IPS DF 19.7 (cell line): ENCODE measurements at places on chromosomes 16 and 17.

- DNase-seq: no peak
Observed at GRCh38 chr16:78122774-78123315, 23.4 kb downstream of the WWOX start.

DNA sequence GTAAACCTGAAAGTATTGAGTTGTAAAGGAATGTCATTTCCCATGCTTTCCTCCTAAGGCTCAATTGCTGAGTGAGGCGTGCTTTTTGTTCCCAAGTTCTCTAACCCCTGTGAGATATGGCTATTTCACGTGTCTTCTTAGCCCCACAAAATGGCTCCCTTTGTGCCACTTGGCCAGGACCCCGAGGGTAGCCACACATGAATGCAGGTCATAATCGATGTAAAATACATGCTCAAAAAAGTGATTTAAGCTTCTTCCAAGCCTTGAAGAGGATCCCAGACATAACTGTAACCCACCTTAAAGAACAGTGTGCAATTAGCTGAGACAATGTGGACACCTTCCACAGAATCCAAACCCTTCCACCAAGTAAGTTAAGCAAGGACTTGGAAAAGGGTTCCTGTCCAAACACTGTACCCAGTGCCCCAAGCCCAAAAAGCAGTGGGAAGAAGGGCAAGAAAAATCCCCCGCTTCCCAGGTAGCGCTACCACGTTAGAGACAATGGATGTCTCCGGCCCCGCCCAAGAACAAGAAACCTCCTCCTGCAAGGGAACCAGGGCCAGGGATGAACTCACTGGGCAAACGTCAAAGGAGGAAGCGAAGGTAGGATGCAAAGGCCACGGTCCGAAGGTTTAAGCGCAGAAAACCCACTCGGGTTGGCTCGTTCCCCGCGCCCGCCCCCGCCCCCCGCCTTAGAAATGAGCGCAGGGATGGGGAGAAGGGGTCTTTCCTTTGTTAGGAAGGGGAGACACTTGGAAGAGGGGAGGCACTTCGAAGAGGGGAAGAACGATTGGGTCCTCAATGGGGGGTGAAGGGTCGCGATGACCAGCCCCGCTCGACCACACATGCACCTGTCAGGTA lies 1.2 kb downstream of the JPT1 start:
- DNase-seq: no peak

DNA sequence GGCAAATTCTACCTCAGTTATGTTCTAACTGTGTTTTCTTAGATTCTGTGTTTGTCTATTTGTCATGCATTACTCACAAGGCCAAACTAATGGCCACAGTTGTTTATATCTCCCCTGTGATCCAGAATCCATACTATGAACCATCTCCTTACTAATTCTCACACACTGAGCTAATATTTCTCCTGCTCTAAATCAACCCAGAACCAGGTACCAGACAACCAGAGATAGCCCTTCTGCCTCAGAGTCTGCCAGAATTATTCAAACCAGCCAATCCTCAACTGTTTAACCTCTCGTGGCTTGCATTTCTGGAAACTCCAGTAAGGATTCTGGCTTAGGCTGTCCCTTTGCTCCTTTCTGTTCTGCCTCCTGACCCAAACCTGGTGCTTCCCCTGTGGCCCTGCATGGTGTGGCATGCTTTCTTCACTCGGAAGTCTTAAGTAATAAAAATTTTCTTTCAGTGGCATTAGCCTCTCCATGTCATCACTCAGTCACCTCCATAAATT lies 59.4 kb downstream of the EFCAB5 start:
- no peak for DNase-seq

GRCh38 chr17:49914664-49915063 lies 54.3 kb upstream of the DLX4 start:
- no peak for DNase-seq

GRCh38 chr17:40963838-40964237 lies 2.9 kb downstream of the KRT39 start:
- DNase-seq: no peak

- DNase-seq: no peak
Observed at GRCh38 chr17:28484296-28484695, 10.9 kb downstream of the SLC13A2 start.

GRCh38 chr17:1529863-1530262 lies 13.5 kb upstream of the INPP5K start:
- DNase-seq: no peak

DNA sequence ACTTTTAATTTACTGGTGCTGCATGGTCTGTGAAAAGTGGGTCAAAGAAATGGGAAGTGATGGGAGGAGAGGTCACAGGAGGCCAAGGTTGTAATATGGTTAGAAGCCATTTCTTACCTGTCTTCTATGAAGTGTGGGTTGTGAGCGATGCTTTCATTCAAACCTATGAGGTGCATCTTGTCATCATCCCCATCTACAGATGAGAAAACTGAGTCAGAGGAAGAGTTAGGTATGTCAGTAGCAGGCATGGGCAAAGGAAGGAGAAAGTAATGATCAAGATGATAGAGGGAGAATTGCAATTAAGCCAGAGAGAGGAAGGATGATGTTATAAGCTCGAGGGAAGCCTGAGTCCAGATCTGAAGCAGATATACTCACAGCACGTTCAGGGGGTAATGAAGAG lies 19.7 kb downstream of the CDH13 start:
- no peak for DNase-seq

GRCh38 chr16:819336-820043 lies 19.0 kb upstream of the GNG13 start:
- no peak for DNase-seq

DNA sequence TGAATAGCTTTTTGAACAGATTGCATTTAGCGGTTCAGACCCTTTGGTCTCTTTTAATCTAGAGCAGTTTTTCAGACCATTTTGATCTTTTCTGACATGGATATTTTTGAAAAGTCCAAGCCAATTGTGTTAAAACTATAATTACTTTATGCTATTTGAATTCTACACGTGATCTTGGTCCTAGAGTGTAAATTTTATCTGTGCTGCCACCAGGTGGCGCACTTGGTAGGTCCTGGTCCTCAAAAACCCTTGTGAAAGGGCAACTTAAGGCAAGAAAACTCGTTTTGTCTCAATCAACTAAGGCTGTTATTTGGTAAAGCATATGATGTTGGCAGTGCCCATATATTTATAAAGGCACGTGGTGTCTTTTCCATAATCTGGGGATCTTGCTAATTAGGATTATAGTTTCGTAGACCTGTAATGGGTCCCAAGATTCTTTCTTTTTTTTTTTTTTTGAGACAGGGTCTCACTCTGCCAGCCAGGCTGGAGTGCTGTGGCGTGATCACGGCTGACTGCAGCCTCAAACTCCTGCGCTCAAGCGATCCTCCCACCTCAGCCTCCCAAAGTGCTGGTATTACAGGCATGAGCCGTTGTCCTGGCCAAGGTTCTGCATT lies 43.9 kb upstream of the TEX2 start:
- no peak for DNase-seq
